ENCODE measurements at places on chromosomes 16 and 17.

DNA sequence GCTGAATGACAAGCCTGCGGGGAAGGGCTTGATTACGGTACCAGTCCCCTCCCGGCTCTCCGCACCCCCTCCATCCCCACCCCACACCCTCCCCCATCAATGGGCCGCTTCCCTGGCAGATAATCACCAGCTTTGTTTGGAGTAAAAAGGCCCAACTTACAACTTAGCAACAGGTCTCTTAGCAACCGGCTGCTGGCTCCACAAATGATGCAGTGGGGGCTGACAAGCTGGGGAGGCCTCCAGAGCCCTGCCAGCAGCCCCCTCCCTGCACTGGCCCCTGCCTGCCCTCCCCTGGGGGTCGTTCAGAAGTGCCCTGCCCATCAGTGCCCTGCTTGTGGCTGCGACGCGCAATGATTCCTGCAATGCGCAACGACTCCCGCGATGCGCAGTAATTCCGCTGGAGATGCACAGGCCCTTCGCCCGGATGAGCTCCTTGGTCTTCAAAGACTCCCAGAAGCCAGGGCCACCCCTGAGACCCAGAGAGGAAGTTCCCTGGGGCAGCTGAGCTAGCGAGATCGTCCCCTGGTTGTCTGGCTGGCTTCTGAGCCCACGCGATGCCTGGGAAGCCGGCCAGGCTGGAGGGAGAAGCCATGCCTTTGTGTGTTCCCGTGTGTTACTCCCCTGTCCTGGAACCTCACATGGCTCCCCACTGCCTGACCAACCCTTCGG is 23.3 kb downstream of the CPNE2 start:
- DNase-seq, result no peak

- no peak for DNase-seq
Observed at GRCh38 chr16:66116163-66117002, 250.1 kb upstream of the CDH5 start.

DNA sequence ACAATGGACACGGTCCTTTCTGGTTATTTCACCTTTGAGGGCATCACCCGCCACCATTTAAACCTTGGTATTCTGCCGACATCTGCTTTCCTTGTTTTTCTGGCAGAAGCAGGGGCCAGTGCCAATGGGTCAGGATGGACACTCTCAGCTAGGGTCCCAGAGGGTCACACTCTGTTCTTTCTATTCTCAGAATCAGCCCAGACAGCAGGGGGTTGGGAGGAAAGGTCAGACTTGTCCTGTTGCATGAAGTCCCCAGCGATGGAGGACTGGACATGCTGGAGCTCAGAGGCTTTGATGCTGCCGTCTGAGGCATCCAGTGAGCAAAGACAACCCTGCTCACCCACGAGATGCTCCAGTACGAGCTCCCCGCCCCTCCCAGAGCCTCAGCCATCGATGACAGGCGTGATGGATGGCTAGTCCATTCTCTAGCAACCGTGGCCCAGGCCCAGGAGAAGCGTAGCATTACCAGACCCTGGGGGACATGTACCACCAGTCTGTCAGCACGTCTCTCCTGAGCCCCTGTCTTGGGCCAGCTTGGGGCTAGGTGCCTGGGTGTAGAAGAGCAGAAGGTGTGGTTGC is 62.0 kb downstream of the FOXL1 start:
- DNase-seq, result no peak

DNA sequence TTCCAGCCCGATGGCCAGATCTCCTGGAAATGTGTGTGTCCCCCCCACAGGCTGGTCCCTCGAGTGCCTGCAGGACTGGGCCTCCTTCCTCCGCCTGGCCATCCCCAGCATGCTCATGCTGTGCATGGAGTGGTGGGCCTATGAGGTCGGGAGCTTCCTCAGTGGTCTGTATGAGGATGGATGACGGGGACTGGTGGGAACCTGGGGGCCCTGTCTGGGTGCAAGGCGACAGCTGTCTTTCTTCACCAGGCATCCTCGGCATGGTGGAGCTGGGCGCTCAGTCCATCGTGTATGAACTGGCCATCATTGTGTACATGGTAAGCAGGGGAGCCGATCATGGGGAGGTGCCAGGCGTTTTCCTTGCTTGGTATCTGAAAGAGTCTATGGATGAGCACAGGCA is 22.1 kb downstream of the SLC47A1 start:
- DNase-seq, result no peak
